Activated naive CD4-positive, alpha-beta T cell (primary cell): ENCODE measurements at places on chromosomes 1 and 21.

GRCh38 chr1:163928069-163928468 lies 606.3 kb downstream of the NUF2 start:
- DNase-seq = no peak

GRCh38 chr1:167791281-167792187 lies 69.8 kb downstream of the MPZL1 start:
- no peak for DNase-seq

DNA sequence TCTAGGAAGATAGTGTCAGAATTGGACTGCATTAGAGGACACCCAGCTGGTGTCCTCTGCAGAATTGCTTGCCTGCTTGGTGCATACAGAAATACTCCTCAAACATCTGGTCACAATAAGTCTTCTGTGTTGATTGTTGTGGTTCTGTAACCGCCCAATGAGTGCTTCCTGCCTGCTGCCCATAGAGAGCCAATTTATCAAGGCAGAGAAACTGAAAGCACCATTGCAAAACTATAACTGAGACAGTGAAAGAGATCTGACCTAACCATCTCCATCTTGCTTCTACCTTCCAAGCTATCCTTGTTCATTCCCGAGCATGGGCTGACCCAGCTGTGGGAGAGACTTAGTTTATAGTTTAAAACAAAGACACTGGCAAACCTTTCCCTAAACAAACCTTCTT lies 462.4 kb upstream of the RGS18 start:
- DNase-seq = no peak

- DNase-seq = no peak
Observed at GRCh38 chr1:60036856-60037460, 36.6 kb downstream of the C1orf87 start.

DNA sequence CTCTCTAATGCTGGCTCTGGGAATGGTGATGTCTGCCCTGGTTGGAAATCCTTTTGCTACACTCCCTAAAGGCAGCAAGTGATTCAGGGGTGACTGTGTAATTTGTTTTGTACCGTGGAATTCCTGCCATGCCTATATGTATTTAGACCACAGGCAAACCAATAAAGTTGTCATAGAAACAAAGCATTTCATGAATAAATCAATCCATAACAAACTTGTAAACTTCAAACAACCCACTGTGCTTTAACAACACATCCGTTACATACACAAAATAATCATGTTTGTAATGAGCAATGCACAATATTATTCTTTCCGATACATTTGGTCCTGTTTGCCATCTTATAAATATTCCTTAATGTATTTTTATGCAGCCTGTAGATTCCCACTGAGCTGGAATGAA lies 330.3 kb upstream of the SNX7 start:
- no peak for DNase-seq

GRCh38 chr1:75522389-75522788 lies 88.5 kb downstream of the SLC44A5 start:
- no peak for DNase-seq

DNA sequence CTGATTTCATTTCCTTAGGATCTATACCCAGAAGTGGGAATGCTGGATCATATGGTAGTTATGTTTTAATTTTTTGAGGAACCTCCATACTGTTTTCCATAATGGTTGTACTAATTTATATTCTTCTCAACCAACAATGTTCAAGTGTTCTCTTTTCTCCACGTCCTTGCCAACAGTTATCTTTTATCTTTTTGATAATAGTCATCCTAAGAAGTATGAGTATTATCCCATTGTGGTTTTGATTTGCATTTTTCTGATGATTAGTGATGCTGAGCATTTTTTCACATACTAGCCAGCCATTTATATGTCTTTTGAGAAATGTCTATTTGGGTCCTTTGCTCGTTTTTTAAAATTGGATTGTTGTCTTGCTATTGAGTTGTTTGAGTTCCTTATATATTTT lies 38.5 kb downstream of the ABCD3 start:
- no peak for DNase-seq

GRCh38 chr1:107344268-107344760 lies 203.5 kb downstream of the NTNG1 start:
- DNase-seq = no peak

DNA sequence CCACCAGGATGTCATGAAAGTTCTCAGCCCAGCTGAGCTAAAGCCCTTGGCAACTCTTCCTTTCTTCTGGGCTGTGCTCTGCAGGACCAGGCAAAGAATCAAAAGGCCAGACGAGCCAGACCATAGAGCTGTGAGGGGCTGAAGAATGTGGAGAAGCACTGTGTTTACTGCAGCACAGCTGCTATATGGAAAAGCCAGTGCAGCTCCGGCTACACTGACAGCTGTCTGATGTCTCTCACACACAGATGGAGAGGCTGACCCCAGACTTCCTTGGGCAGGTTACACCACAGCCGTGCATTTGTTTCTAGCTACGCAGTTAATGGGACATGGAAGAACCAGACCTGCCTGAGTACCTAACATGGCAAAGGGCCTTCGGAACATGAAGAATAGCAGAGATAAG lies 40.3 kb downstream of the CD247 start:
- no peak for DNase-seq
